AG08395 (cell line): ENCODE measurements at places on chromosomes 1 and 21.

DNA sequence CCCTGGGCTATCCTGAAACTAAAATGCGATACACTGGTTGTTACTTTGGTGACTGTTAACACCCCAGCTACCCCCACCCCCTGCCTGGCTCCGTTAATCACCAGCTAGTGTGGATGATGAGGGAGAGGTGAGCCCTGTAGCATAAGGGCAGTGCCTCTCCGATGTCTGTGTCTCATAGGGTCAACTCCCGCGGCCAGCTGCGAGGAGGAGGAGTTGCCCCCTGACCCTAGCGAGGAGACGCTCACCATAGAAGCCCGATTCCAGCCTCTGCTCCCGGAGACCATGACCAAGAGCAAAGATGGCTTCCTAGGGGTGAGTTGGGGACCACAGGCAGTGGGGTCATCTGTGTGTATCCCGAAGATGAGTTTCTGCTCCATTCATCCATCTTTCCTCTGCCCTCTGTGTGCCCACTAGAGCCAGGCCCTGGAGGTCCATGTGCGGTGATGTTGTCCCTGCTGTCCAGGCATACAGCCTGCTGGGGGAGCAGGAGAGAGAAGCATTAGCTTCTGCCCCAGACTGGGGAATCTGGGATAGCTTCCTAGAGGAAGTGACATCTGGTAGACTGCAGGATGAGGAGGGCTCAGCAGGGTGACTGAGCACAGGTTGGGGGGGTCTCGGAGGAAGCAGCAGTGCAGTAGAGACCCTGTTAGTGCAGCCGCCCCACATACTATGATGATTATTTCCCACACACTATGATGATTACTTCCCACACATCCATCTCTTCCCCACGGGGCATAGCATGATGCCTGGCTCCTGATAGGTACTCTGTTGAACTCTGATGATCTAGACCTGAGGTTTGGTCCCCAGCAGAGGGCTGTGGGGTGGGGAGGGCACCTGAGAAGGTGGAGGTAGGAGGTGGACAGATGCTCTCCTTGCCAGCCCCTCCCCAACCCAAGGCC, 5.2 kb downstream of the SELENON start:
- no peak for DNase-seq

GRCh38 chr1:240093120-240093961, 1.7 kb downstream of the FMN2 start:
- DNase-seq, result no peak

- no peak for DNase-seq
These were observed 159.9 kb upstream of the HMCN1 start for GRCh38 chr1:185574139-185574875.

DNA sequence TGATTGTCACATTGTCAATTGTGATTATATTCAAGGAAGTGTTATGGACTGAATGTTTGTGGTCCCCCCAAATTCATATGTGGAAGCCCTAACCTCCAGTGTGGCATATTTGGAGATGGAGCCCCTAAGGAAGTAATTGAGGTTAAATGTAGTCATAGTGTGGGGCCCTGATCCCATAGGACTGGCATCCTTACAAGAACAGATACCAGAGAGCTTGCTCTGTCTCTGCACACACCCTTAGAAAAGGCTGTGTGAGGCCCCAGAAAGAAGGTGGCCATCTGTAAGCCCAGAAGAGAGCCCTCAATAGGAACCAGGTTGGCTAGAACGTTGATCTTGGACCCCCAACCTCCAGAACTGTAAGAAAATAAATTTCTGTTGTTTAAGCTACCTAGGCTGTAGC, 28.1 kb downstream of the VANGL1 start:
- no peak for DNase-seq

GRCh38 chr1:8731162-8731561, 86.3 kb downstream of the RERE start:
- DNase-seq, result no peak

DNA sequence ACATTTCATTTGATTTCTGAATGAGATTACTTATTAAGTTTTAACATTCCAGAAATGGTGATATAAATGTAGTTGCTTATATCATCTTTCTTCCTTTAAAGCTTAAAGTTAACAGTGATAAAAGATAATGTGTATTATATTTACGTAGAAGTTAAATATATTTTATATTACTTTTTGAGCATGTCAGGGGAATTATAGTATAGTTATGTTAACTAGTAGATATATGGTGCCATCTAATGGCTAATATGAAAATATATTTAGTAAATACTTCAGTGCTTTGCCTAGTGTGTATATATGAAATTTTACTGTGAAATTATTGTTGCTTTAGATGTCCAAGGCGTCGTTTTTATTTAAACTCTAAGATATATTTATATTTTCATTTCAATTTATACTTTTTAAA, 51.5 kb downstream of the SYT14 start:
- DNase-seq, result peak; percentile 45

DNA sequence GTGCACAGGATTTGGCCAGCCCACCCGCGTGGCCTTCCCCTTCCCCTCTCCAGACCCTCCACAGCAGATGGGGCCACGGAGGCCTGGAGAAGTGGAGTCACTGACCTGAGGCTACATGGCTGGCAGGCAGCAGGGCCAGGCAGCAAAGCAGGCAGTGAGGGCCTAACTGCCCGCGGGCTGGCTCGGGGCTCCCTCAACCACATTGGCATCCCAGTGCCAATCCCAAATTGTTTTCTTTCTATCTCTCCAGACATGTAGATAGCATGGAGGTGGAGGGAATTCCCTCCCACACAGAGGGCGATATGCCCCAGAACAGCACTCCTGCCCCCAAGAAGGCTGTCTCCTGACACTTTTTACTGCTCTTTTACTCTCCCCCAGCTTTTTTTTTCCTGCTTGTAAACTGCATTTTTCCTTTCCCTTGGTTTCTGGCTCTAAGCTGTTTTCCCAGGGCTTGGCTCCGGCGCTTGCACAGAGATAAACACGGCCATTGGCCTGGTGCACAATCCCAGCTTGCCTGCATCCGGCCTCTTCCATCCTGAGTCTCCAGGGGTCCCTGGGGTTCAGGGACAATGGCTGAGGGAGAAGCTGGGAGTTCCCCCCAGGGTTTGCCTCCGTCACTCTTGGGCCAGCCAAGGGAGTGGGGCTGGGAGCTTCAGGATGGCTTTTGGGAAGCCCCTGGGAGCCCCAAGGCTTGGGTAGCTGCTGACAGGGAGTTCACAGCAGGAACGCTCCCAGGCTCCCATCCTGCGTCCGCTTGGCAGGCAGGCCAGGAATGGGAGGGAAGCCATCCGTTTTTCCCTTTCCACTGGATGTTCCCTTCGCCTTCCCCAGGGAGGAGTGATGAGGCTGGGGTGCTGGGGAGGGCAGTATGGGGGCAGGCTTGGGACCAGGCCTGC, 7.0 kb downstream of the EPHX1 start:
- DNase-seq, result peak; percentile 28

- no peak for DNase-seq
These were observed 6.2 kb downstream of the MYOCOS start for GRCh38 chr1:171628225-171628624.

GRCh38 chr1:76084029-76084627, 9.6 kb downstream of the ST6GALNAC3 start:
- no peak for DNase-seq

- no peak for DNase-seq
These were observed 488.1 kb upstream of the PRMT6 start for GRCh38 chr1:106568201-106568974.

- no peak for DNase-seq
These were observed 12.3 kb downstream of the RAB4A start for GRCh38 chr1:229283183-229283611.

- no peak for DNase-seq
These were observed 35.9 kb upstream of the KIF21B start for GRCh38 chr1:201059401-201059800.

- no peak for DNase-seq
These were observed 89.5 kb downstream of the KCNN3 start for GRCh38 chr1:154780541-154780940.

DNA sequence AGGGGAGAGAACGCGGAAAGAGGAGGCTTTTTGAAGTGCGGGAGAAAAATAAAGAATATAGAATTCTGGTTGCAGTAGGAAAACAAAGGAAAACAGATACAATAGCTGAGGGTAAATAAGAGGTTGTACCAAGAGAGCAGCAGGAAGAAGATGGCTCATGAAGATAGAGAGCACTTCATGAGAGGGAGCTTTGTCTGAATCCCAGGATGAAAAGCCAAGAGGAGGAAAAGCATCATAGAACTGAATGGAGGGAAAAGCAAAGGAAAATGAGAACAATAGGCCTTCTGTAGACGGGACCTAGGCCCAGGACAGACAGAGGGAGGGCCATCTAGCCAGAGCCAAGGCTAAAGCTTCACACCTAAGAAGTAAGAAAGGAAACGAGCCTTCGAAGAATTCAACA, 49.5 kb downstream of the ATP6V1G3 start:
- no peak for DNase-seq

DNA sequence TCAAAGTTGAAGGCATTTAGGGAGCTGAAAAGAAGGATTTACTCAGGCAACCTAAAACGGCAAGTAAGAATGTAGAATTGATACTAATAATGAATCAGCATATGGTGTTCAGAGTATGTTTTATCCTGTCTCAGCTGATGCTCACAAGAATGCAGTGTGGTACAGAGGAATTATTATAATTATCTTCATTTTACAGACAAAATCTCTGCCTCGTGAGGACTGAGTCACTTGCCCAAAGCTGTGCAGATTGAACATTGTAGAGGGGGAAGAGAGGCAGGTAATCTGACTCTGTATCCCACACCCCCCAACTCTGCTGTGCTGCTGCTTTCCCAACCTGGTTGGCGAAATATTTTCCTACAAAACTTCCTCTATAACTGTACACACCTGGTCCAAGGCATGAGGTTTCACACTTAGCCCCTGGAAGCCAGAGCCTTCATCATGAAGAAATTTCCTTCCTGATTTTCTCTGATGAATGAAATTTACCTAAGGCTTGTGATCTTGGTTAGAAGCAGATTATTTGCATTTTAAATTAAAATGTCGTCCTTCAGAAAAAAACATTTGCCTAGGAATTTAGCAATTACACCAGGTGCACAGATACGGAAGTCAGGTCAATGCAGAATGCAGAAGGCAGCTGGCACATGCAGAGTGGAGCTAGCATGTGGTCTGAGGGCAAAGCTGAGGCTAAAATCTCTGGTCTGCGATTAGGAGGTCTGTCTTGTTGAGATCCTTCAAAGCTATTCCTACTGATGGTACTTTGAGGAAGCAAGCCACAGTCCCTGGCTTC, 52.8 kb downstream of the DPT start:
- no peak for DNase-seq

- DNase-seq, result peak; percentile 85
These were observed 42.4 kb upstream of the ROR1 start for GRCh38 chr1:63731117-63732043.

DNA sequence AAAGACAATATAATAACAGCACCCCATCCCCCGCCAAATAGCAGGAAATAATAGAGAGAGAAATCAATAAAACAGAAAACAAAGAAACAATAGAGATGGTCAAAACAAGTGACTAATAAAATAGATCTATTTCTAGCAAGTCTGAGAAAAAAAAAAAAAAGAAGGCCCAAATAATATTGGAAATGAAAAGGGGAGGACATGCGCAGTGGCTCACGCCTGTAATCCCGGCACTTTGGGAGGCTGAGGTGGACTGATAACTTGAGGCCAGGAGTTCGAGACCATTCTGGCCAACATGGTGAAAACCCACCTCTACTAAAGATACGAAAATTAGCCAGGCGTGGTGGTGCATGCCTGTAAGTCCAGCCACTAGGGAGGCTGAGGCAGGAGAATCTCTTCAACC, 18.5 kb upstream of the HCRTR1 start:
- no peak for DNase-seq

DNA sequence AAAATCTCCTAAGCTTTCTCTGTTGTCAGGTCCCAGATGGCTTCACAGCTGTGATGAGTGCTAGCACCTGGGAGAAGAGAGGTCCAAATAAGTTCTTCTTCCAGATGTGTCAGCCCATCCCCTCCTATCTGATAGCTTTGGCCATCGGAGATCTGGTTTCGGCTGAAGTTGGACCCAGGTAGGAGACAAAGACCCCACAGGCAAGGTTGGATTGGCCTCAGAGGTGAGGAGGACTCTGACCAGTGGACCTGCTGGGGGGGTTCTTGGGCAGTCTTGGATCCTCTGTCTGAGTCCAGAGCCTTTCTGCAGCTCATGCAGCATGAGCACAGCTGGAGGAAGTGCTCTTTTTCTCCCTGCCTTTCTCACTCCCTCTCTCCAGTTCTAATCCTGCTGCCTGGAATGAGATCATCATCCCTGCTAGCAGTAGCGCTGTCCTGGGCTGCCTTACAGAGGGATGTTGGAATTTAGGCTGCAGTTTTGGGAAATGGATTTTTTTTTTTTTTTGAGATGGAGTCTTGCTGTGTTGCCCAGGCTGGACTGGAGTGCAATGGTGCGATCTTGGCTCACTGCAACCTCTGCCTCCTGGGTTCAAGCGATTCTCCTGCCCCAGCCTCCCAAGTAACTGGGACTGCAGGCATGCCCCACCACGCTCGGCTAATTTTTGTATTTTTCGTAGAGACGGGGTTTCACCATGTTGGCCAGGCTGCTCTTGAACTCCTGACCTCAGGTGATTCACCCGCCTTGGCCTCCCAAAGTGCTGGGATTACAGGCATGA, 7.1 kb downstream of the RNPEP start:
- no peak for DNase-seq

- no peak for DNase-seq
These were observed 164.7 kb upstream of the RGS18 start for GRCh38 chr1:191993549-191993948.

- peak; percentile 28 for DNase-seq
These were observed 546 bp downstream of the DONSON start for GRCh38 chr21:33587792-33588484.

- no peak for DNase-seq
These were observed 10.2 kb downstream of the NFYC start for GRCh38 chr1:40701684-40702083.

DNA sequence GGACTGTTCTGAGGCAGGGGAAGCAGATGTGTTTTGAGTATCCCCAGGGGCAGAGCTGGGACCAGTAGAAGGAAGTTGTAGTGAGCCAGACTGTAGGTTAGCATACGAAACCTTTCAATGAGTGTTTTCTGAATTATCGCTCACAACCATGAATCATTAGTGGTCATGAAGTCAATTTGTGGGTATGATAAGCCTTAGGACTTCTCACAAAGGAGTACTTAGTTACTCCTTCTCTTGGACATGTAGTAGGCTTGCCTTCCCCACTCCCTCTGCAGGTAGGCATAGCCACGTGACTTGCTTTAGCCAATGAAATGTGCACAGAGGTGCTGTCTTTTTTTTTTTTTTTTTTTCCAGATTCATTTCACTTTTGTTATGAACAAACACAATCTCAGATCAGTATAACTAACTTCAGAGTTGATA, 23.9 kb upstream of the FAAH start:
- DNase-seq, result no peak

- DNase-seq, result peak; percentile 94
These were observed 15.1 kb upstream of the PADI3 start for GRCh38 chr1:17233675-17234320.

GRCh38 chr21:16085421-16085820, 355.6 kb downstream of the USP25 start:
- DNase-seq, result peak; percentile 19

- DNase-seq, result no peak
These were observed 72.9 kb downstream of the SCCPDH start for GRCh38 chr1:246797157-246797556.

DNA sequence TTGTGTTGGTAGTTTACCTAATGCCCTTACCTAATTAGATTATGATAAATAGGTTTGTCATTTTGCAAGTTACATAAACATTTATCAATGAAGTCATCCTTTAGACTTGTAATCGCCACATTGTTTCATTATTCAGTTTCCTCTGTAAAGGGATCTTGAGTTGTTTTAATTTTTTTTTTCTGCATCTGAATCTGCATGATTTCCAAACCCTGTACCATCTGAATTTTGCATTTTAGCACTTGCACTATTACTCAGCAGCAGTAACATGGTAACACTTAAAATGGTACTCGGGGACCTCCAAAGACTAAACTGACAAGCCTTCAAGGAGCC, 12.4 kb downstream of the TARDBP start:
- DNase-seq, result no peak

GRCh38 chr1:56627019-56627635, 18.0 kb upstream of the PRKAA2 start:
- DNase-seq, result no peak
